ENCODE measurements at places on chromosomes 5 and 9.

DNA sequence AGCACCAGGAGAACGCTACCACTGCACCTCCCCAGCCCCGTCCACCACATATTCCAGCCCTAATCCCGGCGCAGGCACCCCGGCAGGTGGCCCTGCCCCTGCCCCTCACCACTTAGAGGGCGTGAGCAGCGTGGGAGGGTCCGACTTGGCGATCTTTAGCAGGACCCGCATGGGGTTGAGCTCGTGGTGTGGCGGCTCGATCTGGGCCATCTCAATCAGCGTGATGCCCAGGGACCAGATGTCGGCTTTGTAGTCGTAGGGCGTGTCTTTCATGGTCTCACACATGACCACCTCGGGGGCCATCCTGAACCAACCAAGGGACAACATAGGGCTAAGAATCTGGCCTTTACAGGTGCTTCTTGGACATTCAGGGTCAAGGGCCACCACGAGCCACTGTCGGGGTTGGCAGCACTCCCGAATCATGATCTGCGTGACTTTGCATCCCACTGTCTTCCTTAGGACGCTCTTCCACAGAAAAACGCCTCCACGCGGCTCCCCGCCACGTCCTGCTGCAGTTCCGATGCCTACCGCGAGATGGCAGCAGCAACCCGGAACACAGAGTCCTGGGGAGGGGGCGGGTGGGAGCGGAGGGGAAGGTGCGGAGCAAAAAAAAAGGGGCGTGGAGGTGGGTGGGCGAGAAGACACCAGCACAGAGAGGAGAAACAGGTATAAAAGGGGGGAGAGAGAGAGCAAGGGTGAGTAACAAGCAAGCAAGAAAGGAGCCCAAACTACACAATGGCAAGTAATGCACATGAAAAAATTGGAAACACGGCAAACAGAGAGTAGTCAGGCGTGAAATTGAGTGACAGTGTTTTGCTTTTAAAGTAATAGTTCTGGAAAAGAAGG, 81.3 kb downstream of the STK10 start:
- peak; percentile 52 for DNase-seq

DNA sequence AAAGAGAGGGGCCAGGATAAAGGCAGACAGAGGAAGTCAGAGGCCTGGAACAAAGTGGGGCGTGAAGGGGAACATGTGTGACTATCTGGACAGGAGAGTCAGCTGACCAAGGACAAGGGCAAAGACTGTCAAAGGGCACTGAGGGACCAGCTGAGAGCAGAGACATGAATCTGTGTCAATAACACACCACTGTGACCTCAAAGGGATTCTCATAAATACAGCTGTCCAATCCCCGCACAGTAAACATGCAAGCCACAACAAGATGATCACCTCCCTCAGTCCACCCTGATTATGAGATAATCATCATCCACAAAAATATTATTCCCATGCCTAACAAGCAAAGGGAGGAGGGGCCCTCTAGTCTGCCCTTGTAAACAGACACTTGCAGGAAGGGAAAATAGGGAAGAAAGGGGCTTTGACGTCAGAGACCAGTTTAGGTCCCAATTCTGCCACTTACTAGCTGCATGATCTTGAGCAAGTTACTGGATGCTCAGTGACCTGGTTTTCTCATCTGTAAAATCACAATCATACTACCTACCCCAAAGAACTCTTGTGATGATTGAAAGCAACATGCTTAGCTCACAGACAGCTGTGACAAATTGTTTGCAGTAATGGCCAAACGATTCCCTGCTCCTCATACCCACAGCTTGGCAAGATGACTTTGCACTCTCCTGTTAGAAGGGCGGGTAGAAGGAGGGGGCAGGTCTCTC, 41.8 kb downstream of the RAPGEF1 start:
- no peak for DNase-seq

- DNase-seq: no peak
Observed at GRCh38 chr9:2723376-2724065, 6.2 kb downstream of the KCNV2 start.

- DNase-seq: no peak
Observed at GRCh38 chr5:146463446-146463845, 16.3 kb downstream of the TCERG1 start.

- no peak for DNase-seq
Observed at GRCh38 chr5:135255461-135256178, 143.4 kb downstream of the MACROH2A1 start.

GRCh38 chr9:79195879-79196278, 375.9 kb upstream of the TLE4 start:
- no peak for DNase-seq

- no peak for DNase-seq
Observed at GRCh38 chr9:128792978-128793686, 6.1 kb downstream of the TBC1D13 start.

GRCh38 chr9:135211524-135211890, 124.0 kb downstream of the OLFM1 start:
- DNase-seq: no peak

Data from activated T-cell treated with anti-CD3 and anti-CD28 coated beads for 24 hours (primary cell).